ENCODE measurements at places on chromosomes 2 and 18.

- no peak for DNase-seq
Observed at GRCh38 chr2:190119257-190119656, 56.7 kb upstream of the MSTN start.

DNA sequence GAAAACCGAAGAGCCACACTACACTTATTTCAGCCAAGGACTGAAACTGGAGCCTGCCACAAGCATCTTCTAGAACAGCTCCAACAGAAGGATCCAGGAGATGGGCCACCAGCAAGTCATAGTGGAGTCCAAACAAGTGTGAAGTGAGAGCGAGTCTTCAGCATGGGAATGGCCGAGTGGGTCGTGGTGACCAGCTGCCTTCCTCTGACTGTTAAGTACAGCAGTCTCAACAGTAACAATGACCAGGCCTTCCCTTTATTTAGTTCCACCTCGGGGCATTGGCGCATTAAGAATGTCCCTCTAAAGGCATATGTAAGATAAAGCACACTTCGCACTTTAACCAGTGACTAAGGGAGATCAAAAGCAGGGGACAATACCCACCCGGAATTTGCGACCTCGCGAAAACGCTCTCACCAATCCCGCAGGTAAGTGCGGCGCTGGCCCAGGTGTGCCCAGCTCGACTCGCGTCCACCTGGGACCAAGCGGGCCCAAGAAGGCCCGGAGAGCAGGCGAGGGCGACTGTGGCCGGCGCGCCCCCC is 1.1 kb downstream of the L3MBTL4 start:
- DNase-seq = no peak

- no peak for DNase-seq
Observed at GRCh38 chr2:195498839-195499490, 158.1 kb upstream of the SLC39A10 start.

GRCh38 chr2:134919341-134920210 is 954 bp downstream of the CCNT2 start:
- DNase-seq = no peak

DNA sequence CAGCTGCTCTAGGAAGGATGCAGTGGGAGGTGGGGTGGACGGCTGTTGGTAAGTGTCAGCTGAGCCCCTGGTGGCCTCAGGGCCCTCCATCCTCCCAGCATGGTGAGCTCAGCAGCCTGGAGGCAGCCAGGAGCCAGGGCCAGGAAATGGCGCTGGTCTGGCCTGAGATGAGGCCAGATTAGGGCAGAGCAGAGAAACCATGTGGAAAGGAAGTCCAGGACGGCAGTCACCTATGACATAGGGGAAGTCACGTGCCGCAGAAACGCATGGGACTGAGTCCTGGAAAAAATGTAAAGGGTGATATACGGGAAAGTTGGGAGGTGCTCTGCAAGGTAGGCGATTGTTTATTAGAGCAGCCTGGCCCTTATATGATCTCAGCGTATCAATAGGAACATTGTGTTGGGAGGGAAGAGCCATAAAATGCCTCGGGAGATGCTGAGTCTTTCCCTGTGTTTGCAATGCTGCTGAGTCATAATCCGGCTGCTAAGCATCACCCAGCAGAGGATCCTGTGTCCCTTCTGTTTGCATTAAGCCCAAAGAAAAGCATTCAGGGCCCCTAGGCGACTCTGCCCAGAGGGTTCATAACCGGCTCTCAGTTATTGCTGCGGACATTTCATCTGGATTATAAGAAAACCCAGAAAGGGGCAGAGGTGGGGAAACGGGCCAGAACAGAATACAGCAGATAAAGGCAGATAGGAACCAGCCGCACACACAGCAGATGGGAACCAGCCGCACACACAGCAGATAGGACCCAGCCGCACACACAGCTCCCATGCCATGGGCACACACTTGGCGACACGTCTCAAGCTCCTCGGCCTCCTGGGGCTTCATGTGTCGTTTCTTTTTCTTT is 30.3 kb upstream of the B3GNT7 start:
- peak; percentile 37 for DNase-seq

- DNase-seq = no peak
Observed at GRCh38 chr2:132430895-132431294, 14.3 kb downstream of the GPR39 start.

GRCh38 chr2:219484343-219485200 is 14.1 kb upstream of the GMPPA start:
- no peak for DNase-seq

DNA sequence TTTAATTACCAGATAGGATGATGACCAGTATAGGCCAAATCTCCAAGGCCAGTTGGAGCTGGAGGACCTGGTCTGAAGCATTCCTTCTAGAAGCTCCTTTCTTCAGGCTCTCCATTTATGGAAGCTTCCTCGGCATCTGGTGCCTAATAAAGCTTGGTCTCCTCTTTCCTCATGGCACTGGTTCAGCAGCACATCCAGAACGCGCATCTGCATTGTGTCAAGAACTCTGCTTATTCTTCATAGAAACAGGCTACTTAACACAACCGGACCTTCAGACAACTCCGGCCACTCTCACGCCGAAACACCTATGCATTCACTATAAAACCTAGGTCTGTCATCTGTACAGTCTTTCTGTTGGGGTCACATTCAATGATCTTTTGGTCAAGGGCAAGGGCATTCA is 99.8 kb downstream of the COL6A3 start:
- no peak for DNase-seq

GRCh38 chr2:1758171-1758570 is 13.9 kb upstream of the PXDN start:
- DNase-seq = no peak

DNA sequence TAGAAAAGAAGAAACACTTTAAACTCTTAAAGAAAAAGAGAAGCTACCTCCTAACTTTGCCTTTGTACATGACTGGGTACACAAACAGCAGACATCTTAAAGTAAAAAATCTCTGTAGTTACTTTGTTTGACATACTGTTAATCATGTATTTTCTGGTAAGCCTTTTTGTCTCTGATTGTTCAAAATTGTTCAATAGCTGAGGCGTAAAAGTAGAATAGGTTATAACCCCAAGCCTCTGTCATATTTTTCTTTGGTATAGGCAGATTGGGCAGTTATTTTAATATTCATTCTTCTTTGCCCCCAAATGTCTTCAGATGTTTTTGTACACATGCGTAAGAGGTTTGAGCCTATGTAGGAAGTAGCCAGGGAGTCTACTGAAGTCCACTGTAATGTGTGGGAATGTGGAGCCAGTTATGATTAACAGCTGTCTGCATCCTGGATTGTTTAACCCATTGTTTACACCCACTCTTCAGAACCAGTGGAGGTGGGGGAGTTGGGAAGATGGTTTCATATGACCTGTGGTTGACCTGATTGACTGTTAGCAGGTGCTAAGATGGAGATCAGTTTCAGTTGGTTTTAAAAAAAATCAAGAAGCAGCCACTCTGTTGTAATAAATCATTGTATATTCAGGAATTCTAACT is 150.5 kb downstream of the TANC1 start:
- no peak for DNase-seq

- no peak for DNase-seq
Observed at GRCh38 chr2:130763405-130763804, 8.1 kb downstream of the AMER3 start.

- DNase-seq = no peak
Observed at GRCh38 chr18:75088021-75088506, 120.9 kb downstream of the PTGR3 start.

DNA sequence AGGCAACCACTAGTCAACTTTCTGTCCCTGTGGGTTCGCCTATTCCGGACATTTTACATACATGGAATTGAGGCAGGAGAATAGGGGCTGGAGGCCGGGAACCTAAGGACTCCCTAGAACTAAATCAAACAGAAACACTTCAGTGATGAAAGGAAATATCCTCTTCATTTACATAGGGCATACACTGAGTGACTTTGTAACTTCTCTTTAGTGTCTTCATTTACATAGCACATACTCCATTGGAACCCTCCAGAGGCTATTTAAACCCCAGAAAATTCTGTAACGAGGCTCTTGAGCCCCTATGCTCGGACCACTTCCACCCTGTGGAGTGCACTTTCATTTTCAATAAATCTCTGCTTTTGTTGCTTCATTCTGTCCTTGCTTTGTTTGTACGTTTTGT is 56.5 kb downstream of the CCDC195 start:
- DNase-seq = no peak

DNA sequence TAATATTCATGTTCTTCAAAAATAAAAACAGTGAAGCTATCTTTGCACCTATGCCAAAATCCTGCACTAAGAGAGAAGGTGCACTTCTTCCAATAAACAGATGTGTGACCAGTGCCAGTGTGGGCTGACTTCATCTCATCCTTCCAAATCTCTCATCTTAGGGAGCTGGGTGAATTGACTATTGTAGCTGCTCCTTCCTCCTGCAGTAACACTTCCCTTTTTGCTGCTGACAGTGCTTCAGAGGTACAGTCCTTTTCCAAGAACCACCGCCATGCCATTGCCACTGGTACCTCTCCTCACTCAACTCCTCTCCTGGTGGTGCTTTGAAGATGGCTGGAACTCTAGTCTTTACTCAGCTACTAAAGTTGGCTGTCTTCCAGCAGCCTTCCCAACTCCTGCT is 42.1 kb upstream of the ARHGAP25 start:
- no peak for DNase-seq

DNA sequence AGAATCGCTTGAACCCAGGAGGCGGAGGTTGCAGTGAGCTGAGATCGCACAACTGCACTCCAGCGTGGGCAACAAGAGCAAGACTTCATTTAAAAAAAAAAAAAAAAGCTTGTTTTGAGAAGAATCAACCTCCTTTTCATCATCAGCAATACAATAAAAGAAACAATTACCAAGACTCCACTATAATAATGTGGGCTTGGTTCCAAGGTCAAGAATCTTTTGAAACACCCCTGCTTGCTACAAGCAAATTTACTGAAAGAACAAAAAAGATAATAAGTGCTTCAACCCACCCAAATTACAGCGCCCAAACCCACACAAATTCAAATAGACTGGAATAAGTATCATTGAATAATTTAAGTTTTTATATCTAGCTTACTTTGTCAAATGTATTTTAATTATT is 33.6 kb upstream of the MAPRE3 start:
- no peak for DNase-seq

DNA sequence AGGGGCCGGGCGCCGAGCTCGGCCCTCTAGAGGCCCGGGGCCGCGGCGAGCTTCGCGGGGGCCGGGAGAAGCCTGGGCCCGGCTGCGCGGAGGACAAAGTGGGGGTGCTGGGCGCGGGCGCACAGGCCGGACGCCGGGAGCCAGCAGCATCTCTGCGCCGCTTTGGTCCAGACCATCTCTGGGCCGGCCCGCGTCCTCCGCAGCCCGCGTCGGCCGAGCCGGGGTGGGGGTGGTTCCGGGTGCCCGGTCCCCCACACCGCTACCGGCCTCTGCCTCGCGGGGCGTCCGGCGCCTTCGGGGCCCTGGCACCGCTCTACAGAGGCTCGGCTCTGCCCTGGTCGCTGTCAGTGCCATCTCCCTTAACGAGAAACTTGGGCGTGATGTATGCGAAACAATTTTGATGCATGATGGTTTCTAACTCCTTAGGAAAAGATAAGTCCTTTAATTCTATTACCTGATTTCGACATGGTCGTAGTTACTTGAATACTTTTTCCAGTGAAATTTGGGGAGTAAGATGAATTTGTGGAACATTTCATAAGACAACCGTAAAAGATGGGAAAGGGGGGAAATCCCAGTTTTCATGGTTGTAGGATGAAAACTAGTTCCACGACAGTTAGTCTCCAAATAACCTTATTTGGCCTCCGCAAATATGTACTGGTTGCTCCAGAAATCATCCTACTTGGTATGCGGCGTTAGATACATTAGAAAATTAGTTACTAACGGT is 562 bp downstream of the TWSG1 start:
- no peak for DNase-seq

DNA sequence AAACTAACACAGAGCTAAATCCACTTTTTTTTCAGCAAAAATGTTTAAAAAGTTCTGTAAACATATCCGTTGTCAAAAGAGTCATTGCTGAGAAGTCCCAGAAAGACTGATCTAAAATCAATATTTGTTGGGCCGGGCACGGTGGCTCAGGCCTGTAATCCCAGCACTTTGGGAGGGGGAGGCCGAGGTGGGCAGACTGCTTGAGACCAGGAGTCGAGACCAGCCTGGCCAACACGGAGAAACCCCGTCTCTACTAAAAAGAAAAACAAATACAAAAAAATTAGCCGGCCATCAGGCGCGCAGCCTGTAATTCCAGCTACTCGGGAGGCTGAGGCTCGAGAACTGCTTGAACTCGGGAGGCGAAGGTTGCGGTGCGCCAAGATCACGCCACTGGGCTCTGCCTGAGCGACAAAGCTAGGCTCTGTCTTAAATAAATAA is 1.4 kb downstream of the OLA1 start:
- no peak for DNase-seq

DNA sequence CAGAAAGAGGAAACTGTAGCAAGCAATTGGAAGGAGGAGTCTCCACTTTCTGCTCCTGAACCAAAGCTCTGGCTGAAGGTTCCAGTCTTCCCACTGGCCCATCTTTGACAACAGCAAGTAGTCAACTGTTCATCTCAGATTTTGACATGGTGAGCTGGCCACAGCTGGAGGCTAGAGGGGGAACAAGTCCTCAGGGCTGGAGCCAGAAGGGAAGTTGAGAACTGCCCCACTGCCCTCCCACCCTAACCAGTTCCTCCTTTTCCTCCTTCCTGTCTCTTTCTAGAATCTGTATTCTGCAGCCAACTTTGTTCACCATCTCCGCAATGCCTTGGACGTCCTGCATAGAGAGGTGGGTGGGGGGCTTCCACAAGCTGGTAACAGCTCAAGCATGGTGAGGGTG is 105.8 kb downstream of the PLB1 start:
- DNase-seq = no peak

- peak; percentile 36 for DNase-seq
Observed at GRCh38 chr2:127197475-127198385, 22.4 kb downstream of the CYP27C1 start.

DNA sequence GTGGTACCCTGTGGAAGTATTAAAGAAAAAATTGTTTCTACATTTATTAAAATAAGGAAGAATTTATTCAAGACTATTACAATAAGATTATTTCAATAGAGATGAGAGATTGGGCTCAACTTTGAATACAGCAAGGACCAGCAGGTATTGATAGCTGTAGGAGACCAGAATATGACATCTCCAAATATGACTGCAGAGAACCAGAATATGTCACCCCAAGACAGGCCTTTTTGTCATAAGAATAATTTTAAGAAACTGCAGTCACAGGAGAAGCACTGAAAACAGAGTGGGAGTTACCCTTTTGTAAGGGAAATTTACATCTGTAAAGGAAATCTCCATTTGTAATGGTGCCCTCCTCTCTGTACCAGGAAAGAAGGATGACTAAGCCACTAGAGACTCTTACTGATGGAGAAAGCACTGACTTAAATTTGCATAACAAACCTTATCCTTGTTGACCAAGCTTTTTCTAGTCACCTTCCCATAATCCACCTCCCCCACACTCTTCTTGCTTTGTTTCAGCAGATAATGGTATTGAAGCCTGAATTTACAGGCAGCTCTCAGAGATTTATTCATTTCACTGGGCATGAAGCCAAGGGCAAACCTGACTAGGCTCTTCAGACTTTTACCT is 145.1 kb upstream of the RMP24 start:
- no peak for DNase-seq

DNA sequence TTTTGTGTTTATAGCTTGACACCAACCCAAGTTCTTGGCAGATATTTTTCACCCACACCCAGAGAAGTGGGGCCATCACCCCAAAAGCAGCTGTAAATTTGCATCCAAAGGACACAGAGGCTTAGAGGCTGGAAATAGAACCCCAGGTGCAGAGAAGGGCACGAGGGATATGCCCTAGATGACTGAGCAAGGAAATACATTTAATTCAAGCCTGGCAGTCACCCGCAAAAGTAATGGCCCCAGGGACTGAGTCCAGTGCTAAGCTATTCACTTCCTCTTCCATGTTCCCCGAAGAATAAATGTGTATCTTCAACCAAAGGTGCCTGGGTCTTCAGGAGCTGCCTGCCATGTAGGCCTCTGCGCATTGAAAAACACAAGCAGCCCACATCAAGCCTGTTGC is 14.0 kb upstream of the REG3G start:
- DNase-seq = no peak

Data from NCI-H226 (cell line).